ENCODE measurements at places on chromosomes 11 and 22.

GRCh38 chr11:29159552-29160465, 857.0 kb downstream of the KCNA4 start:
- ATAC-seq: peak; percentile 59

- ATAC-seq: peak; percentile 20
Measured at GRCh38 chr22:41846268-41846987, 13.5 kb downstream of the SREBF2 start.

DNA sequence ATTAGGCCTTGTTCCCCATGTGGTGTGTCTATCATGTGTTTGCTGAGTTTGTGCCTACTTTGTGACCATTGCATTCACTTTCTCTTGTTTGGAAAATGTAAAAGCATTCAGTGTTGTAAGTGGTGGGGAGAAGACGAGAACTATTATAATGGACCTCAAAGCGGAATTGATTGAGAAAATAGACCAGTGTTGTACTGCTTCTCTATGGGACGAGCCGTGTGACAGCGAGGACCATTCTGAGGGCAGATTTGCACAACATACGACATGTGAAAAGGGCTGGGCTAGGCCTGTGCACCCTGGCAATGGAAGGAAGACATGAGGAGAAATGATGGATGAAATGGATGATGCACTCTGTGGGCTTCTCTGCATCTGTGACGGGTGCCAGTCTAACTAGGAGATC, 233.5 kb downstream of the DSCAML1 start:
- ATAC-seq: no peak

- ATAC-seq: no peak
Measured at GRCh38 chr11:69035946-69036340, 12.8 kb upstream of the TPCN2 start.

DNA sequence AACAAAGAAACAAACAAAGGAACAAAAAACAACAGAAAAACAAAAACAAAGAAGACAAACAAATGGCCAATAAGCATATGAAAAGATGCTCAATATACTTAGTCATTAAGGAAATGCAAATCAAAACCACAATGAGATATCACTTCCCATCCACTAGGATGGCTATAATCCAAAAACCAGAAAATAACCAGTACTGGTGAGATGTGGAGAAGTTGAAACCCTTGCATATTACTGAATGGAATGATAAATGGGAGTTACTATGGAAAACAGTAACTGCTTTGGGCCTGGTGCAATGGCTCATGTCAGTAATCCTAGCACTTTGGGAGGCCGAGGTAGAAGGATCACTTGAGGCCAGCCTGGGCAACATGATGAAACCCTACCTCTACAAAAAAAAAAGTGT, 44.9 kb upstream of the RBFOX2 start:
- ATAC-seq: no peak

GRCh38 chr11:68460741-68461574, at the start of gene PPP6R3:
Gene PPP6R3, plus strand, starts transcription at chr11:68460752. Its CDS starts 76,913 bp downstream, at chr11:68537665.
- peak; percentile 58 for ATAC-seq
